ENCODE measurements at places on chromosomes 16 and 17. TPM values are rescaled to one million over a fixed set of nuclear protein-coding genes. Genes with fewer than 3 reads are reported as not detected.

TAC4 gene
- not detected for total RNA-seq

DNA sequence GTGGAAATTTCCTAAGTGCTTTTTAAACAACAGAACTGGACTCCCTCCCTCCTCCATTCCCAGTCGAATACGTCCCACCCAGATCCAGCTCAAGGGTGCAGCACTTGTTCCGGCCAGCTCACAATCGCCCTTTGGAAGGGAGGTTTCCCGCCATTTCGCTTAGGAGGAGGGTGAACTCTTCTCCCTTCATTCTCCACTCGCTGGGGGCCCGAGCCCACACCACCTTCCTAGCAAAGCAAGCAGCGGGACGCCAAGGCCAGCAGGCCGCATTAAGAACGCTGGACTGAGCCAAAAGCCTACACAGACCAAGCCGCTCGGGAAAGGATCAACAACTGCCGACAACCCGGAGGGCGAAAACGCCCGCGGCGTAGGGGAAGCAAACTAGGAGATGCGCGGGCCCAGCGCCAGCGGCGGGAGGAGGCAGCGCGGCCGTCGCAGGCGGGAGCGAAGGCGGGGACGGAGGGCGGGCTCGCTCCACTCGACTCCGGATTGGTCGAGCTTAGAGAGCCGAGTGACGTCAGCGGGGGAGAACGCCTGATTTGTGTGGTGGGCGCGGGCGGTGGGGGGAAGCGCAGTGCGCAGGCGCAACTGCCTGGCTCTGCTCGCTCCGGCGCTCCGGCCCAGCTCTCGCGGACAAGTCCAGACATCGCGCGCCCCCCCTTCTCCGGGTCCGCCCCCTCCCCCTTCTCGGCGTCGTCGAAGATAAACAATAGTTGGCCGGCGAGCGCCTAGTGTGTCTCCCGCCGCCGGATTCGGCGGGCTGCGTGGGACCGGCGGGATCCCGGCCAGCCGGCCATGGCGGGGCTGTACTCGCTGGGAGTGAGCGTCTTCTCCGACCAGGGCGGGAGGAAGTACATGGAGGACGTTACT is at the start of gene PPM1D:
PPM1D (plus strand) TSS at position 574 of the 870 bp plus-strand sequence; CDS start at position 796, 222 bp downstream.
- peak; percentile 97 for DNase-seq

GRCh38 chr16:62816971-62817519 is 780.8 kb upstream of the CDH8 start:
- no peak for DNase-seq

BCL6B gene
- total RNA-seq: 1.4 TPM

C16orf46 gene
- total RNA-seq: 1.4 TPM

Data from occipital lobe (tissue), 3 donors.